Activated naive CD8-positive, alpha-beta T cell treated with anti-CD3 and anti-CD28 coated beads for 36 hours (primary cell): ENCODE measurements at places on chromosomes 7 and 10. TPM values are rescaled to one million over a fixed set of nuclear protein-coding genes. Genes with fewer than 3 reads are reported as not detected.

- no peak overlapping the region for H3K4me3 ChIP-seq
- H3K36me3 ChIP-seq: peaks cover 4% of the 10 kb centered on the region
- no peak for DNase-seq
- H3K27me3 ChIP-seq: no peaks in the 10 kb centered on the region
- H3K4me1 ChIP-seq: peaks cover 6% of the 10 kb centered on the region
Observed at GRCh38 chr7:151644554-151644953, 124.9 kb upstream of the RHEB start.

DNA sequence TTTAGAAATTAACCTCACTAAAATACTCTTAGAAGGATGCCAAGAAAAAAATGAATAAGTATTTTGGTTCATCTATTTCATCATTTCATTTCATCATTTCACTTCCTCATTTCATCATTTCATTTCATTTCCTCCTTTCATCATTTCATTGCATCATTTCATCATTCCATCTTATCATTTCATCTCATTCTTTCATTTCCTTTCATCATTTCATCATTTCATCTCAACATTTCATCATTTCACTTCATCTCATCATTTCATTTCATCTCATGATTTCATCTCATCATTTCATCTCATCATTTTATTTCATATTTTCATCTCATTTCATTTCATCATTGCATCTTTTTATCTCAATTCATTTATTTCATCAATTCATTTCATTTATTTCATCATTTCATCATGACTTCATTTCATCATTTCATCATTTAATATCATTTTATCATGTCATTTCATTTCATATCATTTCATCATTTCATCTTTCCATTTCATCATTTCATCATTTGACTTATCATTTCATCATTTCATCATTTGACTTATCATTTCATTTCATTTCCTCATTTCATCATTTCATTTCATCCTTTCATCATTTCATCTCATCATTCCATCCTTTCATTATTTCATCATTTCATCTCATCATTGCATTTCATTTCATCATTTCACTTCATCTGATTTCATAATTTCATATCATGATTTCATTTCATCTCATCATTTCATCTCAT lies 129.9 kb downstream of the ZNF92 start:
- no peak for DNase-seq
- no peaks in the 10 kb centered on the region for H3K4me1 ChIP-seq
- no peak overlapping the region for H3K4me3 ChIP-seq
- no peaks in the 10 kb centered on the region for H3K36me3 ChIP-seq
- H3K27ac ChIP-seq: no peak overlapping the region
- H3K27me3 ChIP-seq: peaks cover 9% of the 10 kb centered on the region

GRCh38 chr7:100582650-100583049 lies 3.3 kb downstream of the LRCH4 start:
- H3K4me3 ChIP-seq: peak overlapping the region; percentile 91
- DNase-seq: no peak
- H3K27me3 ChIP-seq: peaks cover 3% of the 10 kb centered on the region
- peaks cover 21% of the 10 kb centered on the region for H3K4me1 ChIP-seq
- H3K36me3 ChIP-seq: peaks cover 4% of the 10 kb centered on the region

The ASZ1 gene
- total RNA-seq: not detected

The PIK3AP1 gene
- 4.5 TPM for total RNA-seq

GRCh38 chr10:27245836-27246235 lies 5.2 kb upstream of the ACBD5 start:
- peaks cover 30% of the 10 kb centered on the region for H3K36me3 ChIP-seq
- no peak overlapping the region for H3K4me3 ChIP-seq
